ENCODE measurements at places on chromosomes 16 and 17.
A peak's percentile ranks its signal among the peaks of the same experiment; 100 is the strongest.

DNA sequence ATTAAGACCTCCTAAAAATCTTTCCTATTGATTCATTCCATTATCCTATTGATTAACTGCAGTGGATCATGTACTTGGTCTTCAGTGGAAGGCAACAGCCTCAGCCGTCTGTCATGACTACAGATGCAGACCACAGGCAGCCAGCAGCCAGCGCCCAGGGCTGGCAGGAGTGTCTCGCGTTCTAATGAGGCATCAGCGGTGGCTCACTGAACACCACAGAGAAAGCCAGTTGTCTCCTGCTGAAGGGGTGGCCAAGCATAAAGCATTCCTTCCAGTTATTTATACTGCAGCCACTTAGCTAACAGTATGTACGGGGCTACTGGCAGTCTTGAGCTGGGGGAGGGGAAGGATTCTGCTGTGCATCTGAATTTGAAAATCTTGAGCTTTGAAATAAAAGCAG lies 214.3 kb downstream of the IRX3 start:
- DNase-seq, result no peak

GRCh38 chr17:4940555-4941318 lies 669 bp downstream of the RNF167 start:
- peak; percentile 59 for DNase-seq

DNA sequence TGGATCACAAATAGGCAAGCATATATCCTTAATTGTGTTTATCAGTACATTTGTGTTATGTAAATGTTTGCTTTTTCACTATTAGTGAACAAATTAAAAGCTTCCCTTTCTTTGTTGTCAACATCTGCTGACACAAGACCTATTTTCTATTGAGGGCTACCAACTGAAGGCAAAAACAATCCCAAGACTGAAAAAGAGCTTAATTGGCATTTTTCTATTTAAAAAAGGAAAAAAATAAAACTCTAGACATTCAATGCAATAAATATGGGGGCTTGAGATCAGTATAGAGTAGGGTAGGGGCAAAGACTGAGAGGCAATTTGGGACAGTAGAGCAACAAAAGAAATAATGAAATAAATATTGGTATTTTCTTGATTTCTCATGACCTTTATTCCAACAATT lies 24.2 kb downstream of the OMG start:
- DNase-seq, result no peak

- DNase-seq, result peak; percentile 14
Observed at GRCh38 chr16:11094075-11094856, 149.9 kb downstream of the CLEC16A start.

- no peak for DNase-seq
Observed at GRCh38 chr16:53926209-53926608, 222.3 kb downstream of the FTO start.

GRCh38 chr17:7992924-7993323 lies 9.5 kb upstream of the GUCY2D start:
- DNase-seq, result no peak

GRCh38 chr17:69796078-69796477 lies 278.9 kb upstream of the KCNJ16 start:
- DNase-seq, result no peak

DNA sequence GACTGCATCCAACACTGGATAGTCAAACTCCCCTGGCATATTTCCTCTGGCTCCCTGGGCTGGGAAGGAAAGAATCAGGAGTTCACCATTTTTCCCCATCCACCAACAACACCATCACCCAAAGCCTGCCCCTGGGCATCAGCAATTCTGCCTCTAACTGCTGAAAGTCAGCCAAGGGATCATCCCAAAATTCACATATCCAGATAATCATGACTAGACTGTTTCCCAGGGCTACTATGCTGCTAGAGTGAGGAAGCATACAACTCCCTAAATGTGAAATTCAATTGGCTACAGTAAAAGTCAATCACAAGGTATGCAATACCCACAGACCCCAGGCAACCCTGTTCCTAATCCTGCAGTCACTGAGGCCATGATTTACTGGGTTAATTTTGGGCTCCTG lies 230.6 kb downstream of the C16orf95 start:
- no peak for DNase-seq

GRCh38 chr16:80752541-80752940 lies 51.9 kb downstream of the CDYL2 start:
- DNase-seq, result no peak

GRCh38 chr17:40344421-40345160 lies 19.9 kb downstream of the GJD3 start:
- no peak for DNase-seq

DNA sequence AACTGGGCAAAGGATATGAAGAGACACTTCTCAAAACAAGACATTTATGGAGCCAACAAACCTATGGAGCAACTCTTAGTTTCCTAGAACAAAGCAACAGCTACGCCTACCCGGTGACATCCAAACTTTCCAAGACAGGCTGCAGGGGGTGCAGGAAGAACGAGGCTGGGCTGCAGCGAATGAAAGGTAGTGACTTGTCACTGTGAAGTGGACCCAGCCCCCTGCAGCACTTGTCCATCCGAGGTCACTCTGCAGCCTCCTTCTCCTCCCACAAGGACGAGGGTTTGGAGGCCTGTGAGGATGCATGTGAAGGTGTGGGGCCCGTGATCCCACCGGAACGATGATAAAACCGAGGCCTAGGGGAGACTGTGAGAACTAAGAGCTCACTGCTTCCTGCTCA lies 192.6 kb upstream of the RPL38 start:
- DNase-seq, result no peak

DNA sequence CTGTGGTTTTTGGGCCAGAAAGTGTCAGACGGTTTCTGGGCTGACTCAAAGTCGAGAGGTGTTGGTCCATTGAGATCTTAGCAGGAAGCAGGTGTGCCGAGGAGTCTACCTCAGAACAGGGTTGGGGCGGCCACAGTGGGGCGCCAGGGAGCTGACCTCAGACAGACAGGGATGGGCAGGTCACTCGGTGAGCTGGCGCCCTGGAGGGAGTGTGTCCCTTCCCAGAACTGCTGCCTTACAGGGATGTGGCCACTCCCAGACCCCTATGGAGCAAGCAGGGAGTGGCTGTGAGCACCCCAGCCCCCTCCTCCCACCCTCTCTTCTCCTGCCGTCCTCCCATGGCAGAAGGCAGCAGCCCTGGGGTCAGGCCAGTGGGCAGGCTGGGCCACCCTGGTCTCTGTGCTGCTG lies 14.0 kb upstream of the DPEP1 start:
- no peak for DNase-seq

GRCh38 chr17:8225813-8226535 lies 15.6 kb upstream of the AURKB start:
- DNase-seq, result no peak

DNA sequence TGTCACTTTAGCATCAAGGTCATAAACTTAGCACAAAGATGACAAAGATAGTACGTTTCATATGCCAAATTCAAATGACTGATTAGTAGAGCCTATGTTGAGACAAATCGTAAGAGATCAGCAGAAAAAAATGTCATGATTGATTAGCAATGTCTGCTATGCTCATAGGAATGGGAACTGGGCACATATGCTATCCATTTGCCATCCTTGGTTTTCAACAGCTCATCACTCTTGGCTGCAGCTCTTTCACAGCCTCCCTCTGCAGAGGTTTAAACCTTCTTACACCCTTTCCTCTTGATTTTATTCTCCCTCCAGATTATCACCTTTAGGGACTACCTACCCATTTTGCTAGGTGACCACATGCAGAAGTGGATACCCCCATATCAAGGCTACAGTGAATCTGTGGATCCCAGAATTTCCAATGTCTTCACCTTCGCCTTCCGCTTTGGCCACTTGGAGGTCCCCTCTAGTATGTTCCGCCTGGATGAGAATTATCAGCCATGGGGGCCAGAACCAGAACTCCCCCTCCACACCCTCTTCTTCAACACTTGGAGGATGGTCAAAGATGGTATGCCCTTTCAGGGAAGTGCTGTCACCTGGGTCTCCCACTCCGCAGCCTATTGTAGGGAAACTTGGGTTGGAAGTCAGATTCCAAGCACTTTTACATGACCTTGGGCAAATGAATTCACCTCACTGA lies 16.2 kb downstream of the MPO start:
- DNase-seq, result no peak

All from Kasumi-1 (cell line).